ENCODE measurements at places on chromosomes 12 and 14. TPM values are rescaled to one million over a fixed set of nuclear protein-coding genes. Genes with fewer than 3 reads are reported as not detected.

The FLRT2 gene
- 0.45 TPM for total RNA-seq

The ATP23 gene
- total RNA-seq, result 4.5 TPM

The PIWIL1 gene
- total RNA-seq, result not detected

The ZNF740 gene
- total RNA-seq, result 37.5 TPM

The KCNA5 gene
- 3.1 TPM for total RNA-seq

The PPP1R12A gene
- total RNA-seq, result 188 TPM

The KLHL42 gene
- total RNA-seq, result 91.0 TPM

The EID3 gene
- total RNA-seq, result 14.7 TPM

The KLHDC1 gene
- 1.2 TPM for total RNA-seq

The PROX2 gene
- total RNA-seq, result not detected

The PLXNC1 gene
- 7.3 TPM for total RNA-seq

The ERO1A gene
- 68.8 TPM for total RNA-seq

The SLC6A15 gene
- not detected for total RNA-seq

The TMEM52B gene
- not detected for total RNA-seq

The PGAM5 gene
- total RNA-seq, result 16.8 TPM

The INHBE gene
- total RNA-seq, result not detected

The TC2N gene
- 66.6 TPM for total RNA-seq

The TEX52 gene
- not detected for total RNA-seq

The SLC7A7 gene
- not detected for total RNA-seq

The DPF3 gene
- 10.3 TPM for total RNA-seq

The TOMM20L gene
- not detected for total RNA-seq

The SLC25A29 gene
- total RNA-seq, result 25.7 TPM

The PFDN5 gene
- 288 TPM for total RNA-seq

The PRB3 gene
- total RNA-seq, result not detected

The KRT77 gene
- total RNA-seq, result not detected

The LRIG3 gene
- total RNA-seq, result 41.4 TPM

The TAS2R7 gene
- total RNA-seq, result not detected

The ELK3 gene
- total RNA-seq, result 5.2 TPM

The DENND5B gene
- 13.2 TPM for total RNA-seq

The KRT6C gene
- 0.43 TPM for total RNA-seq

The PLEKHD1 gene
- 0.55 TPM for total RNA-seq

The KRT74 gene
- not detected for total RNA-seq

The RPL41 gene
- 1,483 TPM for total RNA-seq

The CLEC7A gene
- 0.87 TPM for total RNA-seq

The CHGA gene
- 86.7 TPM for total RNA-seq

The MYF5 gene
- not detected for total RNA-seq

The LBHD2 gene
- not detected for total RNA-seq

The FSCB gene
- total RNA-seq, result not detected

The FBXW8 gene
- 9.4 TPM for total RNA-seq

The RTN1 gene
- total RNA-seq, result not detected

The LMO3 gene
- 10.8 TPM for total RNA-seq

The IFI27 gene
- 276 TPM for total RNA-seq

The OR6C1 gene
- total RNA-seq, result not detected

The ARHGAP5 gene
- 229 TPM for total RNA-seq

The CCDC184 gene
- 0.29 TPM for total RNA-seq

The NR1H4 gene
- total RNA-seq, result not detected

The CAPZA3 gene
- not detected for total RNA-seq

The FGD4 gene
- 57.6 TPM for total RNA-seq

The GON7 gene
- 3.2 TPM for total RNA-seq

The SIRT4 gene
- 2.8 TPM for total RNA-seq

The PYGL gene
- total RNA-seq, result 26.1 TPM

The NRL gene
- total RNA-seq, result 0.92 TPM

The HNF1A gene
- total RNA-seq, result 7.0 TPM

The GPR84 gene
- not detected for total RNA-seq

The LDHB gene
- total RNA-seq, result 327 TPM

The ANO2 gene
- 4.0 TPM for total RNA-seq

The RPGRIP1 gene
- total RNA-seq, result 0.29 TPM

Measured in stomach (tissue), 19 donors.